NCI-H1436 (cell line): ENCODE measurements at places on chromosomes 1 and 21.
A peak's percentile ranks its signal among the peaks of the same experiment; 100 is the strongest.

GRCh38 chr1:2937805-2938204 lies 83.5 kb upstream of the ACTRT2 start:
- no peak for DNase-seq

GRCh38 chr1:193367863-193368262 lies 181.4 kb upstream of the B3GALT2 start:
- no peak for DNase-seq

DNA sequence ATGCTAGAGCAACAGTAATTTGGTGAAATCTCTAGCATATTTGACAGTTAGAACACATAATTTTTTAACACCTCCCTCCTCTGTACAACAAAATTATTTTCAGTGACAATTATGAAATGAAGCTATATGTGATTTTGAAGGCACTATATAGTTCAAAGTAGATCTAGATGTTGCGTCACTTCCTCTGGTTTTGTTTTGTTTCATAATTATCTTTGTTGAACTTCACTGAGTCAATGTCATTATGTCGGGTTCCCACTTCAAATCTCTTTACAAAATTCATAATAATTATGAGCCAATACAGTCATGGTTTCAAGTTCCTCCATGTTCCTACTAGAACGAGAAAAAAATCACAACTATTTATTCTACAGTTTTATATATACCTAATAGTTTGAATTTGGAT lies 254.8 kb upstream of the PLXNA2 start:
- DNase-seq, result no peak

GRCh38 chr21:38039841-38040240 lies 123.6 kb upstream of the KCNJ6 start:
- DNase-seq, result no peak

DNA sequence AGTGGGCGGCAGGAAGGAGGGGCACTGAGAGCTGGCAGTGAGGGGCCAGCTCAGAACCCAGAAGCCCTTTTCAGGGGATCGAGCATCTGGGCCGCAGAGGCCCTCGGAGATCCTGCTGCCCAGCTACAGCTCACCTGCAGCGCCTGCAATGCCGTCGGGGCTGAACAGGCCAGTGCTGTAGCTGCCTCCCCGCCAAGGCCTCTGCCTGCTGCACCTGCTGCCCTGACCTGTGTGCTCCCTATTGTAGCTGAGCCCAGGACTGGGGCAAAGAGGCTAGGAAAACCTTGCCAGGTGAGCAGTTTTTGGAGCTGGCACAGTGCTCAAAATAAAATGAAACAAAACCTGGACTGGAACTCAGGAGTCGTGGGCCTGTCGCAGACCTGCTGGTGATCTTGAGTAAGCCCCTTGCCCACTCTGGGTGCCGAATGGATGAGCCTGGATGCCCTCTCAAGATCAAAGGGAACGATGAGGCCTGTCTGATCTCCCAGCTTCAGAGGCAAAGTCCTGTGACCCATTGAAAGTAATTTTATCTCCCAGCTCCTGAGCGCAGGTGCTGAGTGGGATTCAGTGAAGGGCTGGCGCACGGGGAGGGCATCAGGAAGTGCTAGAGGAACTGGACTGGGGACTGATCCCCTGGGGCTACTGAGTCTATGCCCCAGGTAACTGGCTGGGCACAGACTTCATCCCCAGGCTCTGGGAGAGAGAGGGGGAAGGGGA lies 154.6 kb downstream of the FOXD2 start:
- DNase-seq, result peak; percentile 85

GRCh38 chr21:36550761-36551160 lies 70.8 kb upstream of the CLDN14 start:
- no peak for DNase-seq

- no peak for DNase-seq
These were observed 289.4 kb upstream of the ESRRG start for GRCh38 chr1:217012659-217013058.

DNA sequence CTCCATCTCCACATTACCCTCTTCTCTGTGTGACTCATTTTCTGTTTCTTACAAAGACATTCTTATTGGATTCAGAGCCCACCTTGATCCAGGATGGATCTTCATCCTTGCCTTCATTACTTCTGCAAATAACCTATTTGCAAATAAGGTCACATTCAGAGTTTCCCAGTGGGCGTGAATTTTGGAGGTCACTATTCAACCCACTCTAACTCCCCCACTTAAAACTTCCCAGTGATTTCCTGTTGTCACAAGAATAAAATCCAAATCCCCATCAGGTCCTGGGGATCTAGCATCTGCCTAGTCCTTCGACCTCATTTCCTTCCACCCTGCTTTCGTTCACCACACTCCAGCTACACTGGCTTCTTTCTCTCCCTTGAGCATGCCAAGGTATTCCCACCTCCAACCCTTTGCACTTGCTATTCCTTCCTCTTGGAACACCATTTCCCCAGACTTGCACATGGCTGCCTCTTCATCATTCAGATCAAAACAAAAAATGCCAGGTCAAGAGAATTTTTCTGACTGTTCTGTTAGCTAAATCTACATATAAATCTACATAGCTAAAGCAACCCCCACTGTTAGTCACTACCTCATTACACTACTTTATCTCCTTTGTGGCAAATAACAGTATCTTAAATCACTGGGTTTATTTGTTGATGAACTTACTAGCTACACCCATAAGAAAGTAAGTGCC lies 187.2 kb downstream of the TOMM20 start:
- no peak for DNase-seq

DNA sequence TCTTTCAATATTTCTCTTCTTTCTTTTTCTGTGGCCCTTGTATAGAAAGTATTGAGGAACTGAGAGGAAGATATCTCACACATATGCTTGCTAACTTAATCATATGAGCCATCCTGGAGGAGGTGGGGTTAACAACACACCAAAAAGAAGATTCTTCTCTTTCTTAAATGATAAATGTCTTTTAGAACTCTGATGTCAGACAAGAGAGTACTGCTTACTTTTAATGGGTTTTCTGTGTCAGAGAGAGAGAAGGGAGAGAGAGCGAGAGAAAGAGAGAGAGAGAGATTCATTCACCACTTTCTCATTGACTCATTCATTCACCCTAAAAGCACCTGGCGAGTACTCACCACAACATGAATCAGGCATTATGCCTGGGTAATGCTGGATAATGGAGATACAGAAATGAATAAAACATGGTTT lies 250.3 kb upstream of the SGIP1 start:
- no peak for DNase-seq

- DNase-seq, result no peak
These were observed 32.8 kb downstream of the SNAP47 start for GRCh38 chr1:227768125-227768439.

DNA sequence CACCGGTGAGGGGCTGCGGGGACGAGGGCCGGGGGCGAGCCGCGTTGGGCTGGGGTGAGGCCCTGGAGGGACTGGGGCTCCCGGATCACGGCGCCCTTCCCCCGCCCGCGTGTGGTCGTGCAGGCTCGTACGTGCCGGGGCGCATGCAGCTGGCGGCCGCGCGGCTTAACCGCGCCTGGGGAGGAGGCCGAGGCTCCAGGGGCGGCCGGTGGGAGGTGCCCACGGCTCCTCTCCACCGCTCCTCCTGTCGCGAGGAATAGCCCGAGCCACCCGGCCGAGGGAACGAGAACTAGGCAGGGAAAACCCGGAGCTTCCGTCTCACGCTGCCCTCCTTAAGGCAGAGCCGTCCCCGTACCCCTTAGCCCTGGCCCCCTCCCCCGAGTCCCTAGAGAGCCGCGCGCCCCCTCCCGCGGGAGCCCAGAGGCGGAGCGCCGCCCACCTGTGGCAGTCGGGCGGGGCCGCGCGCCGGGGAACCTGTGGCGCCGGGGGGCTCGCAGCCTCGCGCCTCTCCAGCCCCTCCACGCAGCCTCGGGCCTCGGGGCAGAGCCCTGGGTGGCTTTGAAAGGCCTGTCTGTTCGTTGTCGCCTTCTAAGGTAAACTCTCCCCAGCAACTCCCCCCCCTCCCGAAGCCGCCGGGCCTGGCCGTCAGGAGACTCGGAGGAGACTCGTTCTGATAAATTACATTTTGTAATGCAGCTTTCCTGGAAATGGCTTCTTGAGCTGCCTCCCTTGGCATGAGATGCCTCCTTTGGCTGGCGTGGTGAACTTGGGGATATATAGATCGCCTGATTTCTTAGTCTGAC lies 746 bp downstream of the AK4 start:
- peak; percentile 36 for DNase-seq

- no peak for DNase-seq
These were observed 124.2 kb downstream of the MRPS6 start for GRCh38 chr21:34197561-34197960.

DNA sequence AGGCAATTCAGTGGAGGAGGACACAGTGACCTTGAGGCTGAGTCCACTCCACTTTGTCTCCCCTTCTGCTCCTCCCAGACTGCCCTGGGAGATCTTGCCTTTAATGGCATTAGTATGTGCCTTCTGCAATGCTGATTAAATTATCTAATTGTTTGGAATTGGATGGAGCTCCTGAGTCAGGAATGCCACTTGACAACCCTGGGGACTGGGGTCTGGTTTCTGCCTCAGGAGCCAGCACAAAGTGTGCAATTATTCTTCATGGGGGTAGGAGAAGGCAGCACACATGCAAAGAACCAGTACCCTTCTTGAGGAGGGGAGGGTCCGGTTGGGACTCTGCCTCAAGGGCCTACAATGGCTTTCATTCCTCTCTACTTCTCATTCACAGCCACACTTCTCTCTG lies 11.9 kb upstream of the PLXNA2 start:
- no peak for DNase-seq

DNA sequence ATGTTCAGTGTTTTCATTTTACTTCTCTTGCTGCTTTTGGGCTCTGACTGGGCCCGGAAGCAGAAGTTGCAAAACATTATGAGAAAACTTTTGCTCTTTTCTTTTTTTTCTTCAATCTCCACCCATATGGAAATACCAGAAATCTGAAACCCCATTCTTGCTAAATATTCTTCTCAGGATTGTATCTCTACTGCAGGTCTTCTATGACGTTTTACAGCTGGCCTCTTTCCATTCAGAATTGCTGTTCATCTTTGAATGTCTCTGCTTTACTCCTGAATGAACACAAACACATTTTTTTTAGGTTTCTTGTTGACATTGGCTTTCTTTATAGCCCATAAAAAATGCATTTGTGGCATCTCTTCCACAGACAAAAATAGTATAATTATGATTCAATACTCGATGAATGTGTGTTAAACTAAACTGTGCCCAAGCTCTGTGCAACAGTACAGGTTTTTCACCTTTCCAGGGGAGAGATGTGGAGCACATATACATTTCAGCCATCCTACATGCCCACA lies 18.8 kb downstream of the PTPRC start:
- DNase-seq, result no peak

GRCh38 chr1:41502912-41503311 lies 18.4 kb upstream of the EDN2 start:
- no peak for DNase-seq

- no peak for DNase-seq
These were observed 20.2 kb downstream of the RCAN1 start for GRCh38 chr21:34594566-34595234.
